ENCODE measurements at places on chromosomes 12 and 14. TPM values are rescaled to one million over a fixed set of nuclear protein-coding genes. Genes with fewer than 3 reads are reported as not detected.
A peak's percentile ranks its signal among the peaks of the same experiment; 100 is the strongest.

GRCh38 chr12:70919597-70920035 lies 922 bp downstream of the PTPRR start:
- H3K27me3 ChIP-seq: peaks cover 8% of the 10 kb centered on the region
- DNase-seq: no peak
- no peaks in the 10 kb centered on the region for H3K36me3 ChIP-seq
- no peak overlapping the region for H3K4me3 ChIP-seq

The RNF212B gene
- total RNA-seq: not detected

The CISTR gene
- not detected for total RNA-seq

DNA sequence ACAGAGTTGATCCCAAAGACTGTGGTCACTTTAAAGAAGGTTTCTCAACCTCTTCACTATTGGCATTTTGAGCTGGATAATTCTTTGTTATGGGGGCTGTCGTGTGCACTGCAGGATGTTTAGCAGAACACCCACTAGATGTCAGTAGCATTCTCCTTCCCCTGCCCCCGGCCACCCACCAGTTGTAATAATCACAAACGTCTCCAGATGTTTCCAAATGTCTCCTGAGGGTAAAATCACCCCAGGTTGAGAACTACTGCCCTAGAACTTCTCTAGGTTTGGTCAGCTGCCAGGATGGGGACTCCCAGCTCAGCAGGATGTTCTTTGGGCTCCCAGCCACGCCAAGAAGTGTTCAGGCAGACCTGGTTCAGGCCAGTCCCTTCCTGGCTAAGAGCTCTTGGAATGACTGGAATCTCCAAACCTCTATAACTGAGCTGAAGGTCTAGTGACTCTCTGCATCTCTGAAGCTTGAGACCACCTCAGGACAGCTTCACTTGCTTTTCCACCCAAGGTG lies 12.5 kb upstream of the AJUBA start:
- H3K27ac ChIP-seq: no peak overlapping the region
- H3K4me1 ChIP-seq: no peaks in the 10 kb centered on the region
- H3K27me3 ChIP-seq: no peaks in the 10 kb centered on the region
- DNase-seq: peak; percentile 66
- no peak overlapping the region for H3K4me3 ChIP-seq
- no peaks in the 10 kb centered on the region for H3K36me3 ChIP-seq

- no peak overlapping the region for H3K4me3 ChIP-seq
- no peak overlapping the region for H3K27ac ChIP-seq
- H3K4me1 ChIP-seq: no peaks in the 10 kb centered on the region
- no peaks in the 10 kb centered on the region for H3K27me3 ChIP-seq
- no peak for DNase-seq
- H3K36me3 ChIP-seq: no peaks in the 10 kb centered on the region
Measured at GRCh38 chr12:11477110-11477509, 81.7 kb upstream of the PRB2 start.

GRCh38 chr14:99728231-99728920 lies 44.3 kb downstream of the CYP46A1 start:
- H3K4me3 ChIP-seq: no peak overlapping the region
- no peak overlapping the region for H3K27ac ChIP-seq
- no peak for DNase-seq

DNA sequence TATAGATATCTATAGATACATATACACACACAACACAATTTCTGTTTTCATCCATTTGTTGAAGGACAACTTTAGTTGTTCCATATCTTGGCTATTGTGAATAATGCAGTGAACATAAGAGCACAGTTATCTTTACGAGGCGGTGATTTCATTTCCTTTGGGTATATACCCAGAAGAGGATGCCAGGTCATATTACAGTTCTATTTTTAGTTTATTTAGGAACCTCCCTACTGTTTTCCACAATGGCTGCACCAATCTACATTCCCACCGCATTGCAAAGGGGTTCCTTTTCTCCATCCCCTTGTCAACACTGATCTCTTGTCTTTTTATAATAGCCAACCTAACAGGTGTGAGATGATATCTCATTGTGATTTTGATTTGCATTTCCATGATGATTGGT lies 143.4 kb upstream of the ARHGAP5 start:
- no peaks in the 10 kb centered on the region for H3K27me3 ChIP-seq
- peaks cover 3% of the 10 kb centered on the region for H3K4me1 ChIP-seq
- no peaks in the 10 kb centered on the region for H3K36me3 ChIP-seq
- no peak for DNase-seq
- no peak overlapping the region for H3K27ac ChIP-seq

Data from CD4-positive, alpha-beta T cell (primary cell).